ENCODE measurements at places on chromosomes 12 and 14.
A peak's percentile ranks its signal among the peaks of the same experiment; 100 is the strongest.

GRCh38 chr12:47222520-47223030 lies 142.8 kb upstream of the AMIGO2 start:
- no peaks in the 10 kb centered on the region for H3K36me3 ChIP-seq
- no peak for DNase-seq
- H3K4me3 ChIP-seq, result no peak overlapping the region
- H3K27ac ChIP-seq, result peak overlapping the region; percentile 65

GRCh38 chr12:58388261-58388660 lies 446.9 kb downstream of the ATP23 start:
- DNase-seq, result no peak
- no peaks in the 10 kb centered on the region for H3K27me3 ChIP-seq
- H3K36me3 ChIP-seq, result no peaks in the 10 kb centered on the region
- no peak overlapping the region for H3K27ac ChIP-seq
- H3K4me1 ChIP-seq, result no peaks in the 10 kb centered on the region

DNA sequence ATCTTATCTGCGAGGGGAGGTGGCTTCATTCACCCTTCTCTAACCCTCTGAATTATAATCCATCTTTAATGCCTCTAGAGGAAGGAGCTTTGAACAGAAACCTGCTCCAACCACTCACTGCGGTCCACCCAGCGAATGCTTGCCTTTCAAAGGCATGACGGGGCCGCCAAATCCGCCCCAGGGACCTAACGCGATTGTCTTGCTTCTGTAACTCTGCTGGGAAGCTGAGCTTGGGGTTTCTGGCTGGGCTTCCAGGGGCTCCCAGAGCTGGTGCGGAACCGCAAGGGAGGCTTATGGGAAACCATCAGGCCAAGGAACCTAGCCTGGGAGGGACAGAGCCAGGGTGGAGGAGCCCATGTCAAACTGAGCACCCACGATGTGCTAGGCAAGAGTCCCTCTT lies 231.2 kb upstream of the LHX5 start:
- H3K4me1 ChIP-seq, result no peaks in the 10 kb centered on the region
- no peaks in the 10 kb centered on the region for H3K36me3 ChIP-seq
- H3K27me3 ChIP-seq, result peaks cover 70% of the 10 kb centered on the region
- no peak for DNase-seq
- H3K27ac ChIP-seq, result no peak overlapping the region

DNA sequence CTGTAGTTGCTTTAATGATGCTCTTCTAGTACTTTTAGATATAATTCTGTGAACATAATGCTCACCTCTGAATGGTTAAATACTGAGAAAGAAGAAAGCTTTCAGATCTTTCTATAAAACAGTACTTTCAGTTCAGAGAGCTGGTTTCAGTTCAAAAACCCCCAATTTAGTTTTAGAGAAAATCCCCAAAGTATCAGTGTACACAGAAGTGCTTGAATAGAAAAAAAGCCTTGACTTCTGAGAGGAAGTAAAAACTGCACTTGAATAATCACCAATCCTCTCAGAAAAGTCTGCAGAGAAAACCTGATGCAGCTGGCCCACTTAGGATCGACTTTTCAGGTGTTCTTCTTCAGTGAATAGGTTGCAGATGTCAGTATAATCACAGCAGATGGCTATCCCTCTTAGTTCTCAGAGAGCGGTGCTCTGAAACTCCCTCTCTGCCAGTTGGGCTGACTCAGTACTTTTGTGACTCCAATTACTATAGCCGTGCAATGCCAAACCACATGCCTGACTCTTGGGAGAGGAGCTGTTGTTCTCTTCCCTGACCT lies 616.3 kb downstream of the LRFN5 start:
- H3K4me1 ChIP-seq, result no peaks in the 10 kb centered on the region
- H3K27ac ChIP-seq, result no peak overlapping the region
- no peaks in the 10 kb centered on the region for H3K36me3 ChIP-seq
- DNase-seq, result no peak

- H3K27me3 ChIP-seq, result no peaks in the 10 kb centered on the region
- peaks cover 5% of the 10 kb centered on the region for H3K4me1 ChIP-seq
- no peak overlapping the region for H3K27ac ChIP-seq
- no peak overlapping the region for H3K4me3 ChIP-seq
- H3K36me3 ChIP-seq, result no peaks in the 10 kb centered on the region
These were observed 107.4 kb upstream of the RGS6 start for GRCh38 chr14:71824816-71825215.

DNA sequence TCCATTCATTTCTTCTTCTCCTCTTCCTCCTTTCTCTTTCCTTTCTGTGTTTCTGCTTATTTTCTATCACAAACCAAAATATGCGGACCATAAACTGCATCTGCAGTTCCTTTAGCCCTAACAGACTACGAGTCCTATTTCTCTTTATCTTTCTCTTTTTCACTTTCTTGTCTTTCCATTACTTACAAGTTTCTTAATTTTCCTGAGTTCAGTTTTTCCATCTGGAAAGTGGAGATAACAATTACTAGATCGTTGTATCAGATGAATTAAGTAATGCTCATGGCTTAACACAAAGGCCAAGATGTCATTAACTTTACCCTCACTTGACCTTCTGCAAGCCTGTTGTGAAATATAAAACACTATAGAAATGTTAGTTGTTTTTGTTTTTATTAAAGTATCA lies 983 bp upstream of the COPS7A start:
- H3K27me3 ChIP-seq, result peaks cover 6% of the 10 kb centered on the region
- H3K36me3 ChIP-seq, result peaks cover 3% of the 10 kb centered on the region
- no peak overlapping the region for H3K4me3 ChIP-seq
- peaks cover 19% of the 10 kb centered on the region for H3K4me1 ChIP-seq
